ENCODE measurements at places on chromosomes 4 and X.
A peak's percentile ranks its signal among the peaks of the same experiment; 100 is the strongest.

- no peaks in the 10 kb centered on the region for H3K36me3 ChIP-seq
- no peaks in the 10 kb centered on the region for H3K4me1 ChIP-seq
- no peaks in the 10 kb centered on the region for H3K27me3 ChIP-seq
- no peak for DNase-seq
Observed at GRCh38 chr4:155638195-155638965, 28.3 kb upstream of the GUCY1A1 start.

DNA sequence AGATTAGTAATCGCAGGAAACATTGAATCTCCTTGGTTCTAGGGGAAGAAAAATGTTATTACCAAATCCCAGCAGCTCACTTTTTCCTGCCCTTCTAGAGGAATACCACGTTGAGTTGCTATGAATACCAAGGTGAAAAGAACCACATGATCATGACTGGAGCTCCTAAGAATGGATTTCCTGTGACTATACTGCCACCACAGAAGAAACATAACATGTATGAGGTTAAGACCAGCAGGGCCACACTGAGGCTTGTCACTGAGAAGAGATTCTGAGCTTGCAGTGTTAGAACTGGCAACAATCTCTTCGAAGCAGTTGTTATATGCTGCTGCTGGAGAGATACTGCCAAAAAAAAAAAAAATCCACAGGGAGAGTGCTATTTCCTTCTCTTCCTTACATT lies 1235.3 kb downstream of the FSTL5 start:
- no peaks in the 10 kb centered on the region for H3K27me3 ChIP-seq
- no peak overlapping the region for H3K27ac ChIP-seq
- H3K4me1 ChIP-seq: no peaks in the 10 kb centered on the region
- H3K4me3 ChIP-seq: no peak overlapping the region

- H3K4me1 ChIP-seq: no peaks in the 10 kb centered on the region
- no peak overlapping the region for H3K4me3 ChIP-seq
- no peaks in the 10 kb centered on the region for H3K27me3 ChIP-seq
- no peaks in the 10 kb centered on the region for H3K36me3 ChIP-seq
- no peak for DNase-seq
Observed at GRCh38 chr4:156242390-156242789, 288.7 kb upstream of the CTSO start.

- no peaks in the 10 kb centered on the region for H3K36me3 ChIP-seq
- no peak overlapping the region for H3K27ac ChIP-seq
- H3K4me1 ChIP-seq: no peaks in the 10 kb centered on the region
- no peaks in the 10 kb centered on the region for H3K27me3 ChIP-seq
Observed at GRCh38 chr4:176009254-176009653, 56.4 kb upstream of the WDR17 start.

GRCh38 chrX:15204130-15204751 lies 65.6 kb downstream of the ASB9 start:
- no peak overlapping the region for H3K4me3 ChIP-seq
- H3K36me3 ChIP-seq: no peaks in the 10 kb centered on the region
- H3K4me1 ChIP-seq: no peaks in the 10 kb centered on the region
- H3K27ac ChIP-seq: no peak overlapping the region

DNA sequence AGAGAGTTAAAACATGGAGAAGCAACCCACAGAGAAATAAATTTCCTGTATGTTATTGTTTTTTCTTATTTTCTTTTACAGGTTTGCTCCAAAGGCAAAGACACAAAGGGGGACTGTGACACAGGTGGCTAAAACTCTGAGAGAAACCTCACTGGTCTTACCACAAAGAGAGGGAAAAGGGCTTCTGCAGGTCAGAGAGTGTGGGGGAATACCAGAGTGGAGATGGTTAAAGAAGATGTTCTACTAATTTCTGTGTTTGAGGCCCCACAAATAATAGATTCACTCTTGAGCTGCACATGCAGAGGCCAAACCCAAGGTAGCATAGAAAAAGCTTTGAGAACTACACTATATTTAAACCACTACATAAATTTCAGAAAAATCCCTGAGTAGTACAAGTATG lies 151.3 kb downstream of the GABRA3 start:
- H3K4me1 ChIP-seq: no peaks in the 10 kb centered on the region
- H3K4me3 ChIP-seq: no peak overlapping the region
- H3K27ac ChIP-seq: no peak overlapping the region
- H3K27me3 ChIP-seq: no peaks in the 10 kb centered on the region

DNA sequence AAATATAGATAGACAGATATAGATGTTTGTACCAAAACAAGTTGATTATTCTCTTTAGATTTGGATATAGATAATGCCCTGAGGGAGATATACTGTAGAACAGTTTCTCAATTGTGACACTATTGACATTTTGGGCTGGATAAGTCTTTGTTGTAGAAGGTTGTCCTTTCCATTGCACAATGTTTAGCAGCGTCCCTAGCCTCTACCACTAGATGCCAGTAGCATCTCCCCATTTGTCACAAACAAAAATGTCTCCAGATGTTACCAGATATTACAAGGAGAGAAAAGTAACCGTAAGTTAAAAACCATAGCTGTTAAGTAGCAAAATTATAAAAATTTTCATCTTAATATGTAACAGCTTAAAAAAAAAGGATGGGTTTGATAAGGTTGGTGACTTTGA lies 2595.3 kb downstream of the ARAP2 start:
- no peaks in the 10 kb centered on the region for H3K36me3 ChIP-seq
- H3K4me3 ChIP-seq: no peak overlapping the region
- H3K27ac ChIP-seq: no peak overlapping the region
- DNase-seq: no peak
- no peaks in the 10 kb centered on the region for H3K27me3 ChIP-seq

DNA sequence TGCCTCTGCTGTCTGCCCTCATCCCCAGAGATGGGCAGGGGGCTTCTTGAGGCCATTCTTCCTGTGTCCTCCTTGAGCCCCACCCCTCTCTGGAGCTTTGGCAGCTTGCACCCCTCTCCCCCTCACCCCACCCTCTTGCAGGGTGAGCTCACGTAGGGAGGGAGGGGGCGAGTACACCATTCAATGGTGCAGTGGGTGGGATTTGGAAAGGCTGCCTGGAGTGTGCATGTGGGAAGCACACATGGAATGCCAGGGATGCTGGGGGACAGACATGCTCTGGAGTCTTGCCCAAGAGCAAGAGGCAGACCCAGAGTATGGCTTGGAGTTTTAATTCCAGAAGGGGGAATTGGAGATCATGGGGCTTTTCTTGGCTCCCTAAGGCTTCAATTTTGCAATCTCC lies 5.6 kb downstream of the PAK3 start:
- no peak for DNase-seq
- no peak overlapping the region for H3K27ac ChIP-seq
- H3K36me3 ChIP-seq: no peaks in the 10 kb centered on the region
- H3K4me3 ChIP-seq: no peak overlapping the region
- H3K4me1 ChIP-seq: peaks cover 3% of the 10 kb centered on the region
- H3K27me3 ChIP-seq: no peaks in the 10 kb centered on the region

DNA sequence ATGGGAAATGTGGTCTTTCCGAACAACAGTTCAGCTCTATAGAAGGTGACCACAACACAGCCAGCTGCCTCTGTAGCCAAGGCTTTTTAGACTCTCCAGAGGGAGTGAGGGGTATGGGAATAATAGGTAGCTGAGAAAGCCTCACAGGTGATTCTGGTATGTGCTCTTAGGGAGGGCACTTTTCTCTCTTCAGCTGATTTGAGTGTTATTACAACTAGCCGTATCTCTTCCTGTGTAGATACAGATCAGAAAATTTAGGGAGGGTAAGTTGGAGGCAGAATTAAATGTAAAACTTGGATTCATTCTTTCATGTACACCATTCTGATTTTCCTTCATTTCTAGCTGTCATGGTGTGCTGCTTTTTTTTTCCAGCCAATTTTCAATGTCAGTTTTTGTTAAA lies 154.9 kb downstream of the BMPR1B start:
- H3K4me1 ChIP-seq: no peaks in the 10 kb centered on the region
- H3K4me3 ChIP-seq: no peak overlapping the region
- H3K27ac ChIP-seq: no peak overlapping the region
- H3K36me3 ChIP-seq: peaks cover 19% of the 10 kb centered on the region
- no peak for DNase-seq

DNA sequence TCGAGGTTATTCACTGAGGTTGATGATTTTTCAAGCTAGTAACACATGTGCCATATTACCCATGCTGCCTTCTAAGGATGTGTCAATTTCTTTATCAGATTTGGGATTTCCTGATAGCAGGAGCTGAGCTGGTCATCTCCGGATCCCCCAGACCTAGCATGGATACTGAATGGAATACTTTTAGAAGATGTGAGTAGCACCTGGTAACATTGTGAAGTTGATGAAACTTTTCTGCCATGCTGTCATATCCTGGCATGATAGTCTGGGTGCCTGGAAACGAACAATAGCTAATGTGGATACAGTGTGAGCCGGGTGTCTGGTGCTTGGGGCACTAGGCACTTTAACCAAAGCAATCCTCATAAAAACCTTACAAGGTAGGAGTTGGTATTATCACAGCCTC lies 11.0 kb upstream of the CYTL1 start:
- no peak overlapping the region for H3K4me3 ChIP-seq
- no peaks in the 10 kb centered on the region for H3K36me3 ChIP-seq
- no peaks in the 10 kb centered on the region for H3K27me3 ChIP-seq
- DNase-seq: no peak
- H3K4me1 ChIP-seq: no peaks in the 10 kb centered on the region

DNA sequence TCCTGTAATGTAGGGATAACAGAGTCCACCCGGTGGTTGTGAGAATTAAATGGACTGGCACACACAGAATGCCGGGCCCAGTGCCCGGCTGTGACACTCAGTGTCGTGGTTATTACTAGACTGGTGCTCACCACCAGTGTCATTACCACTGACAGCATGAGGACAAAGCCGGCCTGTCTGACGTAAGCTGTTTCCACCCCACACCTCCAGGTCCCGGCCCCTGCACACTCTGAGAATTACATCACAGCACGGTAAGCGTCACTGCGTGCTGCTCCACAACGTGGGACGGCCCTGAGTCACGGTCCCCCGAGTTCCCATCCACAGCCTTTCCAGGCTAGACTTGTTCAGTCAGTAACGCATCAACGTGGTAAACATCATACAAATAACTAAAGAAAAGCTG lies 22.9 kb downstream of the FAT1 start:
- H3K27me3 ChIP-seq: no peaks in the 10 kb centered on the region
- no peak overlapping the region for H3K4me3 ChIP-seq
- peaks cover 54% of the 10 kb centered on the region for H3K36me3 ChIP-seq
- no peak for DNase-seq
- H3K27ac ChIP-seq: no peak overlapping the region

GRCh38 chrX:154661899-154662298 lies 8.5 kb upstream of the CTAG2 start:
- no peaks in the 10 kb centered on the region for H3K4me1 ChIP-seq
- DNase-seq: no peak
- no peak overlapping the region for H3K4me3 ChIP-seq
- H3K27me3 ChIP-seq: no peaks in the 10 kb centered on the region
- no peak overlapping the region for H3K27ac ChIP-seq

DNA sequence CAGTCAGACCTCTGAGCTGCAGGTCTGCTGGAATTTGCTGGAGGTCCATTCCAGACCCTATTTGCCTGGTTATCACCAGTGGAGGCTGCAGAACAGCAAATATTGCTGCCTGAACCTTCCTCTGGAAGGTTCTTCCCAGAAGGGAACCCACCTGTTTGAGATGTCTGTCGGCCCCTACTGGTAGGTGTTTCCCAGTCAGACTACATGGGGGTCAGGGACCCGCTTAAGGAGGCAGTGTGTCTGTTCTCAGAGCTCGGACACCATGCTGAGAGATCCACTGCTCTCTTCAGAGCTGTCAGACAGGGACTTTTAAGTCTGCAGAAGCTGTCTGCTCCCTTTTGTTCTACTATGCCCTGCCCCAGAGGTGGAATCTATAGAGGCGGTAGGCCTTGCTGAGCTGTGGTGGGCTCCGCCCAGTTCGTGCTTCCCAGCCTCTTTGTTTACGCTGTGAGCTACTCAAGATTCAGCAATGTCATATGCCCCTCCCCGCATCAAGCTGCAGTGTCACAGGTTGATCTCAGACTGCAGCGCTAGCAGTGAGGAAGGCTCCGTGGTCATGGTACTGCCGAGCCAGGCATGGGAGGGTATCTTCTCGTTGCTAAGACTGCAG lies 44.1 kb upstream of the KDR start:
- peak; percentile 89 for DNase-seq
- H3K36me3 ChIP-seq: peaks cover 10% of the 10 kb centered on the region
- no peaks in the 10 kb centered on the region for H3K4me1 ChIP-seq
- H3K27me3 ChIP-seq: no peaks in the 10 kb centered on the region
- H3K4me3 ChIP-seq: no peak overlapping the region

DNA sequence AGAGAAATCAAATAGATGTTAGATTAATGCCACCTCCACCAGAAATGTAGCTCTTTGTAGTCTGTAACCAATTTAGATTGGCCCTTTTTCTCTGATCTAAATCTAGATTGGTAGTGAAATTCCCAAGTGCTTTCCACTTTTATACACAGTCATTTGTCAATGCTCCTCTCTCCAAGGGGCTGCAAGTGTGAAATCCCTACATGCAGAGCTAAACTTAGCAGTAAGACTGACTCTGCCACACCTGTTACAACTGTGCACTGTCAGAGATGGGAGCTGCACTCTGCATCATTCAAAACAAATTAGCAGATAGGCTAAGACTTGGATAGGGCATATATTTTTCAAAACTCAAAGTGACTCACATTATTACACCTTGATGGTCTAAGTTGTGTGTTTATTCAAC lies 9.1 kb downstream of the SERTM2 start:
- no peaks in the 10 kb centered on the region for H3K27me3 ChIP-seq
- no peak overlapping the region for H3K27ac ChIP-seq
- H3K36me3 ChIP-seq: no peaks in the 10 kb centered on the region
- DNase-seq: no peak
- H3K4me1 ChIP-seq: peaks cover 13% of the 10 kb centered on the region

- H3K4me1 ChIP-seq: no peaks in the 10 kb centered on the region
- DNase-seq: no peak
- no peaks in the 10 kb centered on the region for H3K27me3 ChIP-seq
- no peak overlapping the region for H3K27ac ChIP-seq
- H3K36me3 ChIP-seq: no peaks in the 10 kb centered on the region
Observed at GRCh38 chr4:26197018-26197779, 123.6 kb upstream of the RBPJ start.

GRCh38 chrX:127129510-127129909 lies 310.0 kb downstream of the PRR32 start:
- H3K4me1 ChIP-seq: no peaks in the 10 kb centered on the region
- H3K27me3 ChIP-seq: no peaks in the 10 kb centered on the region
- no peak overlapping the region for H3K4me3 ChIP-seq
- no peak overlapping the region for H3K27ac ChIP-seq
- peaks cover 10% of the 10 kb centered on the region for H3K36me3 ChIP-seq

- no peak for DNase-seq
- H3K4me3 ChIP-seq: no peak overlapping the region
- no peak overlapping the region for H3K27ac ChIP-seq
- no peaks in the 10 kb centered on the region for H3K27me3 ChIP-seq
Observed at GRCh38 chrX:20742106-20742505, 475.4 kb upstream of the RPS6KA3 start.

GRCh38 chrX:48590203-48591103 lies 6.8 kb upstream of the WDR13 start:
- no peak overlapping the region for H3K27ac ChIP-seq
- DNase-seq: no peak
- H3K27me3 ChIP-seq: no peaks in the 10 kb centered on the region

GRCh38 chr4:86918539-86919072 lies 16.2 kb upstream of the AFF1 start:
- no peaks in the 10 kb centered on the region for H3K4me1 ChIP-seq
- H3K27me3 ChIP-seq: no peaks in the 10 kb centered on the region
- H3K4me3 ChIP-seq: no peak overlapping the region
- H3K27ac ChIP-seq: no peak overlapping the region
- no peaks in the 10 kb centered on the region for H3K36me3 ChIP-seq
